ENCODE measurements at places on chromosomes 6 and 20. TPM values are rescaled to one million over a fixed set of nuclear protein-coding genes. Genes with fewer than 3 reads are reported as not detected.

GRCh38 chr6:108452711-108453195 lies 108.0 kb upstream of the FOXO3 start:
- no peak for DNase-seq

DNA sequence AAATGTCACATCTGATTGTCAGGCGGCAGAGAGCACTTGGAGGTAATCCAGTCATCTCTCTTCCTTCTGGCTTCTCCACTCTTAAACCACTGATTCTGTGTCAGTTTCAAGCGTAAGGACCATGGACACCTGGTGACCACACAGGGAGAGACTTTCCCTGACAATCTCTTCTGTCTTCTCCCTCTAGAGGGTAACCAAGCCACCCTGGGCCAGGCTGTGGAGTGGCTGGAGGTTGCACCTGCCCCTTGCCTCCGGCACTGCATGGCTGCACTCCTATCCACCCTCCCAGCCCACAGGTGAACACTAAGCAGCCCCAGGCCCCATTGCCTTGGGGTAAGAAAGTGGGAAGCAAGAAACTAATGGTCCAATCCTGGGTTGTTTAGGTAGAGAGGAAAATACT lies 78.7 kb downstream of the BFSP1 start:
- DNase-seq = no peak

ZSCAN23 gene
- total RNA-seq = 1.1 TPM

DNA sequence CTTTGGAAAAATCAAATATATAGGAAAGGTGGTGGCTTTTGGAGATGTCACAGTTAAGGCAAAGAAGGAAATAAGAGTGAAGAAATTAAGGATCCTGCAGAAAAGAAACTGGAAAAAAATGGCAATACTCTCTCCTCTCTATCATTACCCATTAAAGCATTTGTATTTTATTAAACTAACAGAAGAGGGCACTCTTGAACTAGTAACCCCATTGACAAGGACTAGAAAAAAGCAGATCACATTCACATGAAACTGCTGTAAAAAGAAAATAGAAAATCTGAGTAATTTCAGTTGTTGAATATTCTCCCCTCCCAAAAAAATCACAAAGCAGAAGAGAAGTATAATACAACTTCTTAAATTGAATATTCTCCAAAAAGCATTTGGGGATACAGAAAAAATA lies 104.1 kb upstream of the SLC35B3 start:
- DNase-seq = peak; percentile 43

CPXM1 gene
- not detected for total RNA-seq

DNA sequence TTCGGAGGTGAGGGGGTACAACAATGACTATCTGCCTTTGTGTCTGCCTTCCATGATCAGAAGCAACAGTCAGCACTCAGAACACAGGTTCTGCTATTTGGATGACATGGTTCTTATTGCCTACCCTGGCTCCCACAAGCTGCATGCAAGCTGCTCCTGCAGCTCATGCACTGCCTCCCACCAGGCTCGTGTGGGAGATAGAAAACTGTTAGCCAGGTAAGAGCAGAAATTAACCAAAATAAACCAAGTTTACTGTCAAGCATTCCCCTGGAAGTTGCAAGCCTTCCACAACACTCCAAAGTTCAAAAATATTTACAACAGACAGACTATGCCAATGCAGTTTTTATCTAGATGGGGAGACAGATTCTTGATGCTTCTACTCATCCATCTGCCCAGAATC lies 31.0 kb downstream of the OPRM1 start:
- DNase-seq = no peak

CAGE1 gene
- total RNA-seq = 0.07 TPM

DNA sequence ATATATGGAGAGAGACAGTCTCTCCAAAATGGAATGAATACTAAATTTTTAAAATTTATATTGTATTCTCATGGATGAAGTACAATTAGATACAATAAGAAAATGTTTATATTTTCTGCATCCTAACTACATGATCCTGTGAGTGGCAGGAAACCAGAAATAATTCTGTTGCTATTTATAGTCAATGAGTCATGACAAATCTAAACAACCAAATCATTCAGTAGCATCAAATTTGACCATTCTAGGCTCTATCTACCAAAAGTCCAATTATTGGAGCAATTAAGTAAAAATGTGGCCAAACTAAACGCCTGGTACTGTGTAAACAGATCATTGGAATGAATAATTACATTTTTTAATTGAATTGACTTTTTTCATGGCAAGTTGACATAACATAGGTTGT lies 959.8 kb downstream of the EPHA7 start:
- DNase-seq = no peak

- DNase-seq = no peak
These were observed 2.3 kb upstream of the STMND1 start for GRCh38 chr6:17099401-17100059.

GRCh38 chr6:7673063-7673536 lies 52.8 kb upstream of the BMP6 start:
- DNase-seq = peak; percentile 52

DNA sequence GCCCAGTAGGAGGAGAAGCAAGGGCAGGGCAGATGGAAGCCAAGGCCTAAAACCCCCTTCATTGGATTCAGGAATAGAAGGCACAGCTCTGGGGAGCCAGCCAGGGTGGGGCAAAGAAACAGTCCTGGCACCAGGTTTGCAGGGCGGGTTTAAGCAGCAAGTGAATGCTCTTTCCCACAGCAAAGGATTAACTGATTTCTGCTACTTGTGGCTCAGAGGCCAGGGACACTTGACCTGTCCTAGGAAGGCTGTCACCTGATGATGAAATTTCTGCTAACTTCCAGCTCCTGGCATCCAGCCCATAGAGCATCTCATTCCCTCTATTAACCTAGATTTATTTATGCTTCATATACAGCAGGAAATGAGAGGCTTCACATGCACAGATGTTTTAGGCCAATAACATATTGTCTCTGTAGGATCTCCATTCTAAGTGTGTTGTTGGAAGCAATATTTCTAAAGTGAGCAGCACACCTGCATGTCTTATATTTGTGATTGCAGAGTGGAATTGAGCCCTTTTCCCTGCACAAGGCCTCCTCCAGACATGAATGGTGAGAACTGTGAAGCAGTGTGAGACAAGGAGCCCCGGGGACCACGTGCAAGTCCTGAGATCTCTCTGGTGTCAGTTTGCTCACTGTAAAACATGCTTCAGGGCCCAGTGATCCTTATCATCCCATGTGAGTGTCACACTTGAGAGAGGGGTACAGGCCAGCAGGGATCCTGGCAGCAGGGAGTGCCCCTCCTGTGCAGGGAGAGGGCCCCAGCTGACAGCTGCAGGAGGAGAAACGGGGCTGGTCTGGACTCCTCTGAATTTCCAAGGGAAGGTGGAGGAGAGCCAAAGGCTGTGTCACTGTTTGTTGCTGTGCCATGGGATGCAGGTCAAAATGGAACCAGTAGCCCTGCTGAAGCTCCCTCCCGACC lies 41.1 kb upstream of the CST5 start:
- DNase-seq = no peak

DNA sequence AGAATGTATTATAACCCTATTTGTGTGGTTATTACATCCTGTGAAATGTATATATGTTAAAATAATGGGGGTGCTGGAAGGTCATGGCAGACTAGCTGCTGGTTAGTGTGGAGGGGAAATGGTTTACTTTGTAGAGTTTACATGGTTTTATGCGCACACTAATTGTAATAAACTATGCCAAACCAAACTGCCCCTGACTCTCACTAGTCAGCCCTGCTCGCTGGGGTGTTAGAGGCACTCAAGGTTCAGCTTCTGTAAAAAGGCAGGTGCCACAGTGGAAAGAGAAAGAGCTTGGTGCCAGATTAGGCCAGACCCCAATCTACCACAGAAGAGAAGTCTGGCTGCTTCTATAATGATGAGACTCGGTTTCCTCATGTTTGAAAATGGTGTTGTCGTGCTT lies 52.7 kb downstream of the GOPC start:
- no peak for DNase-seq

ASIP gene
- total RNA-seq = not detected

MCCD1 gene
- not detected for total RNA-seq

DNA sequence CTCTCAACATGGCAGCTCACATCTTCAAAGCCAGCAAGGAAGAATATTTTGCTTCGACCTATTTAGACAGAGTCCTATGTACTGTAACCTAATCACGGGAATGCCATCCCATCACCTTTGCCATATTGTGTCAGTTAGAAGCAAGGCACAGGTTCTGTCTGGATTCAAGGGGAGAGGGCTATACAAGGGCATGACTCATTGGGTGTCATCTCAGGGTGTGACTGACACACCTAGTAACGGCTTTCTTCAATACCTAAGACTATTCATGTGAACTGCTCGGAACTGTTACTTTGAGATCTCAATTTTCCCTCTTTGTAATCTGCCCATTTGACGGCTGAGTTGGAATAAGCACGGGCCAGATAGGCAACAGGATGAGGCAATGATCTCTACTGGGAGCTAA lies 135.6 kb upstream of the HDGFL1 start:
- DNase-seq = peak; percentile 34

GRCh38 chr6:100001915-100002388 lies 7.9 kb upstream of the MCHR2 start:
- DNase-seq = peak; percentile 14

ZKSCAN4 gene
- total RNA-seq = 4.2 TPM

DNA sequence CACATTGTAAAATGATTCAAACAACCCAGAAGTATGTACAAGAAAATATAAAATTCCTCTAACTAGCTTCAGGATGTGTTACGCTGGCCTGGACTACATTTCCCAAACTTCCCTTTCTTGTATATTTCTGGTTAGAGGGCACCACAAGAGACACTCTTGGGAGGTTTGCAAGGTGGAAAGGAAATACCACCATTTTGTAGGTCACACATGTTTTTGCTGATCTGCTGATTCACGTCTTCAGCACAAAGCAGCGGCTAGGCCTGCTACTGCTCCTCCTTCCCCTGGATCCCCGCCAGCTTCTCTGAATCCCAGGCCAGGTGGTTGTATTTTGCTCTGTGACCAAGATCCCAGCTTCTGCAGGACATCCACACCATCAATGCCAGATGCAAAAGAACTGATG lies 104.2 kb downstream of the AGPAT4 start:
- DNase-seq = peak; percentile 39

- no peak for DNase-seq
These were observed 80.4 kb downstream of the RWDD2A start for GRCh38 chr6:83273596-83273995.

DNA sequence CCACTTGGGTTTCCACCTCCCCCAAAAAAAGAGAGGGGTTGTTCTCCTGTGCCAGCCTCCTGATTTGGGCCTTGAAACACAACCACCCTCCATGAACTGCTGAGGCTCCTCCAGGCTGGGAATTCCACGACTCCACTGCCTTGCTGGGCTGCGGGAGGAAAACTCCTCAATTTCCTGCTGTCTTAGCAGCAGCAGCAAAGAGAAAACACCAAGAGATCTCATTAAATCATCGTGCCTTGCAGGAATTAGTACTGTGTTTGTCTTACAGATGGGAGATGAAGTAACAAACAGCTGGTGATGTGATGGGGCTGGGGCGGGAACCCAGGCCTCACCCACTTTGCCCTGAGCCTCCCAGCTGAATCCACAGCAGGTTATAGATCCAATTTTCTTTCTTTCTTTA lies 29.0 kb downstream of the BPIFB1 start:
- no peak for DNase-seq

GRCh38 chr6:12916006-12916405 lies 199.4 kb downstream of the PHACTR1 start:
- no peak for DNase-seq

- DNase-seq = peak; percentile 97
These were observed 43.1 kb upstream of the TNFAIP3 start for GRCh38 chr6:137823826-137824555.

TMC2 gene
- not detected for total RNA-seq

- DNase-seq = no peak
These were observed 823 bp downstream of the NHLRC1 start for GRCh38 chr6:18121580-18122127.

- DNase-seq = no peak
These were observed 34.1 kb downstream of the UTRN start for GRCh38 chr6:144319211-144319610.

CTAGE9 gene
- not detected for total RNA-seq

DNA sequence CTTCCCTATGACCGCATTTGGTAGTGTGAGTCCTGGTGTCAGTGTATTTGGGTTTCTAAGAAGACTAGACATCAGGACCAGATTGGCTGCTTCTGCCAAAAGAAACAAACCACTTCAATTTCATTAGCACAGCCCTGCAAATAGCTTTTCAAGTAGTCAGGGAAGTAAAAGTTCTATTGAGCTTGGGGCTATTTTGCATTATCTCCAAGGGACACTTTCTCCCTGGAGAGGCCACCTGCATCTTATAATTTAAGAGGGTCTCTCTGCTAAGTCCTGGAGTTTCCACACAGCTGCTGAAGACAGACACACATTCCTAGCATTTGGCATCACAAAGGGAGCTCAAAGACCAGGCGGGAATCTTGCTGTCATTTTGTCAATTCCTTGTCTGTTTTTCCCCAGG lies 141.2 kb downstream of the BMP2 start:
- peak; percentile 19 for DNase-seq

SSTR4 gene
- not detected for total RNA-seq

- peak; percentile 22 for DNase-seq
These were observed 23.6 kb downstream of the CDS2 start for GRCh38 chr20:5150226-5151076.

BPI gene
- not detected for total RNA-seq

DNA sequence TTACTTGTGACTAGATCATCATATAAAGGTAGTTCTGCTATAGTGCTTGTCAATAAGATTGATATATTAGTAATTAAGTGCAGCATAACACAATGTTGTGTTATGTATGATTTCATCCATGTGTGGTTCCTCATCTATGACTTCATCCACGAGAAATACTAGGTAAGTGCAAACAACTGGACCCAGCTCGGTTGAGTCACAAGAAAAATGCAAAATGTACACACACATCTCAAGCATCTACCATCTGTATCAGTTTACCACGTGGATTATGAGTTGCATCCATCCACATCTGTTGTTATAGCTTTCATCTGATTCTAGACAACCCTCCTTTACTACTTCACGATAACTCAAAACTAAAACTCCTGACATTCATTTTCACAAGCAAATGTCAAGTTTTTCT lies 517.0 kb upstream of the CITED2 start:
- DNase-seq = no peak

MMS22L gene
- total RNA-seq = 22.4 TPM

DNA sequence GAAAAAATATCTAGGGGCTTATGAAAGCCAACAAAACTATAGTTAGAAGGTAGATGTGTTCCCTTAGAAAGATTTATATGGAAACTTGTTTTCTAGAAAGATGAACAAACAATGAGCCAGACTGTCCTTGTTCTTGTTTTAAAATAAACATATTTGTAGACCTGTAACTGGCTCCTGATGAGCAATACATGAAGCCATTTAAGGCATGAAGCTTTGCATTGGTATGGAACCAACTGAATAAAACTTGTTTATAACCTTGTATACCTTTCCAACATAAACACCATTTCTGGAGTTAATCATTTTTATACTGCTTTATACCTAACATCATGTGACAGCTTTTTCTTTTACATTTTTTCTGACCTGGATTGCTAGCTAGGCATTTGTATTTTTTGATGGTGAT lies 247.8 kb downstream of the PRL start:
- DNase-seq = no peak

DNA sequence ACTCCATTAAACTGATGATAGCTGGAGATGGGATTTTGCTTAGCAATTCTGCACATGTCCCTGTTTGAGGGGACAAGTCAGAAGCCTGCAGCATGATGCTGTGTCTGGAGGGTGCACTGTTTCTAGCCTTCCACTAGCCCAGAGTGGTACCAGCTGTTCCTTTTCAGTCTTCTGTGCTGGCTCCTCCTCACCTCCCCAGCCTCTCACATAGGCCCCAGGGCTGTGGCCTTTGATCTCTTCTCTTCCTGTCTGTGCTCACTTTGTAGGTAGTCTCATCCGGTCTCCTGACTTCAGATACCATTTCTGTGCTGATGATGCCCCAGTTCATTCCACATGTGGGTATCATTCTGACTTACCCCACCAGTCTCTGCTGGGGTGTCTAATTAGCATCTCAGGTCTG lies 126.3 kb downstream of the HIVEP1 start:
- no peak for DNase-seq

LRRC73 gene
- total RNA-seq = 0.37 TPM
